ENCODE measurements at places on chromosomes 16 and 17.

DNA sequence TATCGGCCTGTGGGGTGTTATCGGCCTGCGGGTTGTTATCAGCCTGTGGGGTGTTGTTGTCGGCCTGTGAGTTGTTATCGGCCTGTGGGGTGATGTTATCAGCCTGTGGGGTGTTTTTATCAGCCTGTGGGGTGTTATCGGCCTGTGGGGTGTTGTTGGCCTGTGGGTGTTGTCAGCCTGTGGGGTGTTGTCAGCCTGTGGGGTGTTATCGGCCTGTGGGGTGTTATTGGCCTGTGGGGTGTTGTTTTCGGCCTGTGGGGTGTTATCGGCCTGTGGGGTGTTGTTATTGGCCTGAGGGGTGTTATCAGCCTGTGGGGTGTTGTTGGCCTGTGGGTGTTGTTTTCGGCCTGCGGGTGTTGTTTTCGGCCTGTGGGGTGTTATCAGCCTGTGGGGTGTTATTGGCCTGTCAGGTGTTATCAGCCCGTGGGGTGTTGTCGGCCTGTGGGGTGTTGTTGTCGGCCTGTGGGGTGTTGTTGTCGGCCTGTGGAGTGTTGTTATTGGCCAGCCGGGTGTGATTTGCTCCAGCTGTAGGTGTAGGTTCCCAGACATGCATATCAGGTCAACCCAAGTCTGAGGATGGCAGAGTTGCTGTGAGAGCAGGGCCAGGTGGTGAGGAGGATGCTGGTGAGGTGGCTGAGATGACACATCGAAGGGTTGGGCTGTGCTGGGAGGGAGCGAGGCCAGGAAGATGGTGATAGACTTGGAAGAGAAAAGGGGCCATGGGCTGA lies 7.1 kb downstream of the TRARG1 start:
- ATAC-seq: no peak

GRCh38 chr16:3681206-3681605 lies 26.7 kb downstream of the DNASE1 start:
- ATAC-seq: no peak

DNA sequence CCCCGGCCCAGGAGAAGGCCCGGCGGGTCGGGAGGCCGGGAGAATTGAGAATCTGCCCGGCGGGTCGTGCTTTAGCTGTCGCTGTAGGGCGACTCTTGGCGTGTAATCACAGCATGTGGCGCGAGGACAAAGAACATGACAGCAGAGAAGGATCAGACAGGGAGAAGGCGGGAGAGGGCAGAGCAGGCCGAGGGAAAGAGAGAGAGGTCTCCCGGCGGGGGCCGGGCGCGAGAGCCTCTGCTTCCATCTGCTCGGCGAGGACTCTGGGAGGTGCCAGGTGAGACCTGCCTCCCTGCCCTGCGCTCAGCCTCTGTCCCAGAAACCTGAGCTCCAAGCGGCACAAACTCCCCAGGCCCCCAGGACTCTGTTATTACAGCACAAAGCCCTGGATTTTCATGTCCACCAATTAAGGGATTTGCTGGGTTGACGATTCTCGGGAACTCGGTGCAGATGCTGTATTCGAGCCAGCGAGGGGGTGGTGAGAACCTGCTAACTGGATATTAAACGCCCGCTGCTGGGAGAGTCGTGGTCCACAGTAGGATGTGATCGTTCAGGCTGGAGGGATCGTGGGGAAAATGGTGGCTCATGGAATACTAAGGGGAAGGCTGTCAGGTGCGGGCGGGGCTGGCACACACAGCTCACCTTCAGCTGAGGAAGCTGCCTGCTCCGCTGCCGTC lies 172.0 kb upstream of the CIBAR2 start:
- ATAC-seq: no peak

GRCh38 chr17:80773243-80773991 lies 218.2 kb upstream of the CHMP6 start:
- no peak for ATAC-seq

DNA sequence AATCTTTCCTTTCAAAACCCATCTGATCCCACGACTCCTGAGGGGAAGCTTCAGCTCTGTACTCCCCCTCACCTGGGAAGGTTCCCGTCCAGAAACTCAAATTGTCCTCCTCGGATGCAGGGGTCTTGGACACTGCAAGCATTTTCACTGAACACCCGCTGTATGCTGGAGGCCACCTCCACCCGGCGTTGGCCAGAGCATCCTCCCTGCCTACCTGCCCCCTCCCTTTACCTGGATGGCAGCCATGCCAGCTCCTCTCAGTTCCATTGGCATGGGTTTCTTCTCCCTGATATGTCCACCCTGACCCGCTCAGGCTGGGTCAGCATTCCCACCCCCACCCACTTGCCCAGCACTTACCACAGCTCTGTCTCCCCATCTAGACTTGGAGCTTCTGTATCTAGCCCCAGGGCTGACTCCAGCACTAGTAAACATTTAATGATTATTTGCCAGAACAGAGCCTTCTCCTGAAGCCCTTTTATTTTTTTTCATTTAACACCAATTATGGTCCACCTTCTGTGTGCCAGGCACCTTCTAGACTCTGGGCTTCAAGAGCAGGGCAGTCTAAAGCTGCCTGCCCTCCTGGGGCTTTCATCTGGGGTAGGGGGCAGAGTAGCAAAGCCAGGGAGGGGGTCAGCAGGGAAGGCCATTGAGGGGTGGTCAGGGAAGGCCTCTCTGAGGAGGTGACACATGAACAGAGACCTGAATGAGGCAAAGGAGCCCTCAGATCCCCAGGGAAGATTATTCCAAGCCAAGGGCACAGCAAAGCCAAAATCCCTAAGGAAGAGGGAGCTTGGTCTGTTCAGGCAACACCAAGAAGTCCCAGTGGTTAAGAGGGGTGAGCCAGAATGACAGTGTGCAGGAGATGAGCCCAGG lies 8.9 kb upstream of the KRT19 start:
- ATAC-seq: no peak

GRCh38 chr17:32160526-32160925 lies 18.2 kb downstream of the RHOT1 start:
- ATAC-seq: no peak

DNA sequence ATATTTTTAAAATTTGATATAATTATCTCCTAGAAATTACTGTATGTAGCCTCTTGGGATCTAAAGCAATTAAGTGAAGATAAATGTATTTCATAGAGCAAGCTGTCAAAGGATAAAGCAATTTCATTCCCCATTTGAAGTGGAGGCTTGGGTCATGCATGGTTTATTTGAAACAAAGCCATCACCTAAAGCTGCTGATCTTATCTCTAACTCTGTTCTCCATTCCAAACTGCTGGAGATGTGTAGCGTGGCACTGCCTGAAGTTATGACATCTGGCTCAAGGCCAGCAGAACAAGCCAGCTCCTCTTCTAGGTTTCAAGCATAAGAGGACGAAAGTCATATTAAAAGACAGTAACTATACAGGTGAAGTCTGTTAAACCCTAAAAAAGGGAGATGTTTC lies 83.9 kb downstream of the HIC1 start:
- no peak for ATAC-seq

DNA sequence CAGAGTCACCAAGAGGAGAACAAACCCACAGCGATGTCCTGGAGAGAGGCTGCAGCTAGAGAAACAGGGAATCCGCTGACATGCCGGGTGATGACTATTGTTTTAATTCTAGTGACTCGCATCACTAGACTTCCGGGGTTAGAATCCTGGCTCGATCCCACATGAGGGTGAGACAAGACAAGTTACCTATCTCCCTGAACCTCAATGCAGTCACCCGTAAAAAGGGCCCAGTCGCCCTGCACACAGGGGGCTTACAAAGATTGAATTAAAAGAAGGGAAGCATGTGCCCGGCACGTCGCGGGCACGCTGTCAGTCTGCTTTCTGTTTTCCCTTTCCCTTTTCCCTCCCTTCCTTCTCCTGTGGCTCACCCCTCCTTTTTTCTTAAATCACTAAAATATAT lies 212.9 kb upstream of the FOXF1 start:
- ATAC-seq: no peak

DNA sequence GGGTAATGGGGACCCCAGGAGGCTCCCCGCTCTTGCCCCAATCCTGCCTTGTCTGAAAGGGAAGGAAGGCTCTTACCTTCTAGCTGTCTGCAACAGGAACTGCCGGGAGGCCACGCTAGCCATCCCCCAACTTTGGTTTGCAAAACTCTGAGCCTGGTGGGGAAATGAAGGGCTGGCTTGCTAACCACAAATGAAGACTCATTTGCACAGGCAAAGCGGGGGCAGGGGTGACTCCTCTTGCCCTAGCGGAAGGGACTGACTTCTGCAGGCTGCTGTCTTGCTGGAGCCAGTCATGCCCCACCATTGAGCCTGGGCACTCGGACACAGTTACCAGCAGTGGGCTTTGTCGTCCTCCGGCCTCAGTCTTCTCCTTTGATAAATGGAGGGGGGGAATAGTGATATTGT lies 52.6 kb downstream of the PLCG2 start:
- ATAC-seq: peak; percentile 63

DNA sequence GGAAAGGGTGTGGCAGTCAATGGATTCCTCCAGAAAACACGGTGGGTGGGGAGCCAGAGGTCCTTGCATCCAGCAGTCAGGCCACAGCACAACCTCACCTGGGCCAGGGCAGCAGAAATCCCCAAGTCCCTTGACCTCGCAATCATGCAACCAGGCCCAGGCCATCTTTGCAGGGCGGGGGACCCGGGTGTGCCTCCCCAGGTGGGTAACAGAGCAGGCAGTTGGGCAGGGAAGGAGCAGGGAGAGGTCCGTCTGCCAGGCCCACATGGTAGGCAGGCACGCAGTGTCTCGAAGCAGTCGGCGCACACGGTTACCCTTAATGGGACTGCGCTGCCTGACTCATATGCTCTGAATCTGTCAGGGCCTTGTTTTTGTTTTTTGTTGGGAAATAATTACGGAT lies 153.0 kb downstream of the RBFOX3 start:
- no peak for ATAC-seq

- no peak for ATAC-seq
These were observed 39.8 kb downstream of the ARL4D start for GRCh38 chr17:43438626-43439025.

DNA sequence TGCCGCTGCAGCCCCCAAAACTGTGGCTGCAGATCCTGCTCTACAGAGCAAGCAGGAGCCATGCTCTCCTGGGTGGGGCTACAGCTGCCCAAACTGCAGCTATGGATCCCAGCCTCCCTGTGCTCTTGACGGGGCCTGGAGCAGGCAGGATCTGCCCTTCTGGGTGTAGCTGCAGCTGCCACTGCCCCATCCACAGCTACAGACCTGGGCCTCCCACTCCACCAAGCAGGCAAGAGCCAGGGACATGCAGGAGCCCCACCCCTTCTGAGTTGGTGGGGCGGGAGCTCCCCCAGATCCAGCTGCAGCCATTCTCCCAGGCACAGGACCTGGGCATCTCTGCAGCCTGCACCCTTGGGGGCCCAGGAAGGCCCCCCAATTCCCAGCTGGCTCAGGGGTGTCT lies 551.2 kb upstream of the CA10 start:
- no peak for ATAC-seq

GRCh38 chr17:14733376-14733775 lies 432.5 kb downstream of the HS3ST3B1 start:
- no peak for ATAC-seq

DNA sequence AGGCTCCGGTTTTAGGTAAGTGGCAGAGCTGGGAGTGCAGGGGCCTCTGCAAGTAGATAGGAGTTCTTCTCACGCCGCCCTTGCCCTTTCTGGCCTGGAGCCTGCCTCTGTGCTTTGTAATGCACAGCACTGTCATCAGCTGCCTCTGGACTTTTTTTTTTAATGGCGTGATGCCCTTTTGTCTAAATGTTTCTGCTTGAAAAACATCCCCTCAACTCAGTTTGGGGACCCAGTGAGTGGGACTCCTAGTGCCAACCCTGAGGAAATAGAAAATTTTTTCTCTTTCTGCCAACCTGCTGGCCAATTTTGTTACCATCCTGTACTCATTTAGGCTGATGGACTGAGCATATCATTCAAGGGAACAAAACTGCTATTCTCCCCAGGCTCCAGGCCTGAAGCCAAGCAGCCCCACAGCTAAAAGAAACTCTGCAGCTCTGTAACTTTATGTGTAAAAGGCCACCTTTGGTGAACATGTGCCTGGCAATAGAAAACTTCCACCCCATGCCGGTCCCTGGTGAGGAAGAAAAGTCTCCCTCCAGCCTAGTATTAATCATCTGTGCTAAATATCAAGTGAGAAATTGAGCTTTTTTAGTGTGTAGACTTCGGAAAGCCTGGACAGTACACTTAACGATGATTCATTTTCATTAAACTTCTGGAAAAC lies 22.5 kb downstream of the SLC6A2 start:
- ATAC-seq: no peak

DNA sequence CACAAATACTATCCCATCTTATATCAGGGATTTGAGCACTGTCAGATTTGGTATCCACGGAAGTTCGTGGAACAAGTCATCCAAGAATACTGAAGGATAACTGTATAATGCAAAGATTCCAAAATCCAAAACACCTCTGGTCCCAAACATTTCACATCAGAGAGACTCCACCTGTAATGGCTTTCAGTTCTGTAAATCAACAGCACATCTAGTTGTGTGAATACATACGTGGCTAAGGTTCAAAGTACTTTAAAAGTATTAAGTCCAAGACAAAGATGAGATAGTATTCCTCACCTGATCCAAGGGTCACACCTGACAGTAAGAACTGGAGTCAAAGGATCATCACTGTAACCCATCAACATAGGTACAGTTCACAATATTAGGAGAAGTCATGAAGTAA lies 54.8 kb downstream of the KANSL1 start:
- ATAC-seq: no peak

GRCh38 chr16:87735270-87736007 lies 30.3 kb downstream of the KLHDC4 start:
- no peak for ATAC-seq

- ATAC-seq: peak; percentile 6
These were observed 605 bp downstream of the NLRP1 start for GRCh38 chr17:5583426-5584382.

GRCh38 chr17:58702045-58702476 lies 9.7 kb downstream of the RAD51C start:
- peak; percentile 61 for ATAC-seq

DNA sequence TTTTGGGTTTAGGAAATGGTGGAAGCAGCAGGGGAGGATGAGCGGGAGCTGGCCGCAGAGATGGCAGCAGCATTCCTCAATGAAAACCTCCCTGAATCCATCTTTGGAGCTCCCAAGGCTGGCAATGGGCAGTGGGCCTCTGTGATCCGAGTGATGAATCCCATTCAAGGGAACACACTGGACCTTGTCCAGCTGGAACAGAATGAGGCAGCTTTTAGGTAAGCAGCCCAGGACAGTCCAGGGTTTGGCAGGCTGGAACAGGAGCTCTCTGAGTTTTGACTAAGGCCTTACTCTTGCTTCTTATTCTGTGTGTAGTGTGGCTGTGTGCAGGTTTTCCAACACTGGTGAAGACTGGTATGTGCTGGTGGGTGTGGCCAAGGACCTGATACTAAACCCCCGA lies 41.4 kb downstream of the SF3B3 start:
- ATAC-seq: no peak

- no peak for ATAC-seq
These were observed 3.7 kb upstream of the CACNA1G start for GRCh38 chr17:50556803-50557202.

DNA sequence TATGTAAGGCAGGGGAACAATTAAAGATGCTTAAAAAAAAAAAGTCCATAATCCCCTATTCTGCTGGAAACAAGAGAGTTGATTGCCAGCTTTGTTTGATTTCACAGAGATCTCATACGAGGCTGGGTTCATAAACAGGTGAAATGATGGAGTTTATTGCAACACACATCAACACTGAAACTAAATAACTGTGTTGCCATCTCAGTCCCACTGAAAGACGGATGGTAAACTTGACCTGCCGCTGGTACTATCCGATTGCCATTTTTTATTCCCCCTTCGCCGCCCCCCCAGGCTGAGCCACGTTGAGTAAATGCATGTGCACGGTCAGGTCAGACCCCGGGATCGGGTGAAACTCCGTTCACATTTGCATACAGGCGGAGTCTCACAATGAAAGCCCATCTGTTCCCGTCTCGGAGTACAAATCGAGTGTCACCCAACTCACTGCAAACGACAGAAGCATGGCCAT lies 119.2 kb downstream of the SKAP1 start:
- ATAC-seq: no peak
